Activated naive CD8-positive, alpha-beta T cell treated with anti-CD3 and anti-CD28 coated beads for 36 hours (primary cell): ENCODE measurements at places on chromosomes 5 and 9. TPM values are rescaled to one million over a fixed set of nuclear protein-coding genes. Genes with fewer than 3 reads are reported as not detected.

BNC2 gene
- total RNA-seq = not detected

MYMK gene
- total RNA-seq = not detected

DNA sequence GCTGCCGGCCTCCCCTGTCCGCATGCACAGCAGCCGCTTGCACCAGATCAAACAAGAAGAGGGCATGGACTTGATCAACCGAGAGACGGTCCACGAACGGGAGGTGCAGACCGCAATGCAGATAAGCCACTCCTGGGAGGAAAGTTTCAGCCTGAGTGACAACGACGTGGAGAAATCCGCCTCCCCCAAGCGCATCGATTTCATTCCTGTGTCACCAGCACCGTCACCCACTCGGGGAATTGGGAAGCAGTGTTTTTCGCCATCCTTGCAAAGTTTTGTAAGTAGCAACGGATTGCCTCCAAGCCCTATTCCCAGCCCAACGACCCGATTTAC is 75.3 kb downstream of the PIP5K1B start:
- peaks cover 4% of the 10 kb centered on the region for H3K27me3 ChIP-seq
- no peaks in the 10 kb centered on the region for H3K36me3 ChIP-seq
- H3K4me1 ChIP-seq = peaks cover 6% of the 10 kb centered on the region
- H3K4me3 ChIP-seq = no peak overlapping the region
- H3K27ac ChIP-seq = no peak overlapping the region

- H3K27ac ChIP-seq = no peak overlapping the region
- H3K4me3 ChIP-seq = no peak overlapping the region
- DNase-seq = no peak
- H3K36me3 ChIP-seq = no peaks in the 10 kb centered on the region
- H3K27me3 ChIP-seq = no peaks in the 10 kb centered on the region
Observed at GRCh38 chr9:136089697-136090045, 5.4 kb downstream of the NACC2 start.

SREK1 gene
- 60.5 TPM for total RNA-seq

DNA sequence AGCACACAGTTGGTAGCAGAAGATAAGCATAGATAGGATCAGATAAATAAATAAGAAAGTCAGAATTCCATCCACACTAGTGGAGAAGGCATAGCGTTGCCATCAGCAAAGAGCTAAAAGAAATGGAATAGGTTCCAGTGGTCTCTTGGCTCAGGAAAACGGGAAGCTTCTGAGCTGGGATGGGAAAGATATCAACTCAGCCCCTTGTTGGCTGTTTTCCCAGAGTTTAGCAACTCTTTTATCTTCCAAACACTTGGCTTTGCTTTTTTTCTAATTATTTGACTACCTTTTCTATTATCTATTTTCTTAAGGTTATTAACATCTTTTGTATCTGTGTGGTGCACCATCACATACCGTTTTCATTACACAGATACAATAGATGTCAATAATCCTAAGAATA is 445.7 kb upstream of the TRPC7 start:
- H3K27ac ChIP-seq = no peak overlapping the region
- no peaks in the 10 kb centered on the region for H3K36me3 ChIP-seq
- no peaks in the 10 kb centered on the region for H3K27me3 ChIP-seq
